ENCODE measurements at places on chromosomes 4 and X. TPM values are rescaled to one million over a fixed set of nuclear protein-coding genes. Genes with fewer than 3 reads are reported as not detected.
A peak's percentile ranks its signal among the peaks of the same experiment; 100 is the strongest.

The SYTL4 gene
- total RNA-seq, result 30.6 TPM

The GAR1 gene
- 8.2 TPM for total RNA-seq

The SPANXD gene
- not detected for total RNA-seq

The FAM53A gene
- 2.0 TPM for total RNA-seq

DNA sequence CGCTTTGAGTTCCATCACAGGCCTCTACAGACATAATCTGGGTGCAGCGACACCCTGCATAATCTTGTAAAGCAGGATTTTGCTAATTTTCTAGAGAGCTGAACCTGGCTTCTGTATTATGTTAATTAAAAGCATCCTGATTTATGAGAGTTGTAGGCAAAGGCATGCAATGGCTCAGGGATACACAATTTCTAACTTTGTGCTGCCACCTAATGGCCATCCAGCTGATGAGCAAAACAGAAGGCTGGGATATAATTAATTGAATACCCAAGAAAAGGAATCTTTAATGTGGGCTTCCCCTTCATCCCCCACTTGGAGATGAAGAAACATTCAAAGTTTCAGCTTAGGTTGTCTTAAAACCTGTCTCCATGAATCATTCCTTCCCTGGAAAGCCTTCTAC, 78.1 kb downstream of the BMP15 start:
- DNase-seq, result peak; percentile 4

GRCh38 chr4:37927434-37927833, 32.8 kb upstream of the PTTG2 start:
- DNase-seq, result no peak

DNA sequence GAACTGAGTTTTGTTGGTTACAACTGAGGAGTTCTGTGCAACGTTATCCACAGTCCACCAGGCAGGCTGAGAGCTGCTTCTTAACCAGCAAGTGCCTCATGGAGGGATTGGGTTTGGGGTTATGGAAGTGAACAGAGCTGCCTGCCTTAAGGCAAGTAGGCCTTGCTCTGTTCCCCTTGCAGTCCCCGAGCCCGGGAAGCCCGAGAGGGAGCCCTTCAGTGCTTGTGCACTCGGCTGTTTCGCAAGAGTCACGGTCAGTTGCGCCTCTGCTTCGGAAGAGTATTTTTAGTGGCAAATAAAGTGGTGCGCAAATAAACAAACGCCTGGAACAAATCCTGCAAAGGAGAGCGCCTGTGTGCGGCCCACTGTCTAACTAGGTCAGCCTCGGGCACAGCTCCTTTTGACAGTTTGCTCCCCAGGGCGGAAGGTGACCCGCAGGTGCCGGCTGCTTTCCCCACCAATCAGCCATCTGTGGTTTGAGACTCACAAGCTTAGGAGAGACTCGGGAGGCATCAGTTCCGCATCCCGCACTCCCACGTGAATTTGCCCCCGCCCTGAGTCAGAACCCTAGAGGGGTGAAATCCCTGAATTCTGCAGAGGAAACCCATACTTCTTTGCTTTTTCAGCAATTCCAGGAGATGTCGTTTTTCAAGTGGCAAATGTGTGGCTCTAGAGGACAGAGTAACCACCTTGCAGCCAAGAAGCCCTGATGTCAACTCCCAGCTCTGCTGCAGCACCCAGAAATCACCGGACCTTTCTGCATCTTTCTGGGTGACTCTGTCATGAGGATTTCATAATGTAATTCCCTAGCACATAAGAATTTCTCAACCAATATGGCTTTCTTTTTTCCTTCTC, 56.8 kb downstream of the LGI2 start:
- DNase-seq, result no peak

All from pulmonary artery endothelial cell (primary cell).